Stimulated activated CD4-positive, alpha-beta T cell treated with anti-CD3 and anti-CD28 coated beads, TNF-alpha, amount 100 ng/mL, for 48 hours (primary cell): ENCODE measurements at places on chromosomes 1 and 21.

DNA sequence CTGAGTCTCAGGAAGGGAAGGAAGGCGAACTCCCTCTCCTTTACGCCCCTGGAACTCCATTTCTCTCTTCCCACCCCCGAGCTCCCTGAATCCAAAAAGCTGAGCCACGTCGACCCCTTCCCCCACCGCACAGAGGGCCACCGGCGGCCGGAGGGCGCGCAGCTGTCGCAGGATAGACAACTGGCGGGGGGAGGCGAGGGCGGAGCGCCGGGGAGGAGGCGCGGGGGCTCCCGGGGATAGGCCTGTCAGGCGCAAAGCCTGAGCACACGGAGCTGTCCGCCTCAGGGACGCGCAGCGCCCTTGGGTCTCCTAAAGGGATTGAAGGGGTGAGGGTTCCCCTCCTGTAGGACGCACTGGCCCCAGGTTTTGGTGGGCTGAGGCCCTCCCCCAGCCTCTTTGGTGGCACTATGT is 752 bp upstream of the ACTA1 start:
- DNase-seq: no peak

GRCh38 chr1:15272009-15272781 is 25.2 kb downstream of the FHAD1 start:
- peak; percentile 14 for DNase-seq

DNA sequence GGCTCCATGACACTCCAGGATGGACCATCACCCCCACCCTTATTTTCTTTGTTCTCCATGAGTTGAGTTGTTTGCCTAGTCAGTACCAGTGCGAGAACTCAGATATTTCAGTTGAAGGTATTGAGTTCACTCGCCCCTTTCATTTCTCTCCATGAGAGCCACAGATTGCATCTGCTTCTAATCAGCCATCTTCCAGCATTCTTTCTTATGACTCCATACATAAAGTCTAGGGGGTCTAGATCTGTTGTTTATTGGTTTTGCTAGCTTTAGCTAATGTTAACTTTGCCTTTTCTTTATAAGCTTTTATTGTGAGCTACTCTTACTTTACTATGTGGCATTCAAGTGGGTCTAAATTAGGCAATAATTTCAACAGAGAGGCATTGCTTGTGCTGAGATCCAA is 71.6 kb upstream of the PDC start:
- DNase-seq: no peak

DNA sequence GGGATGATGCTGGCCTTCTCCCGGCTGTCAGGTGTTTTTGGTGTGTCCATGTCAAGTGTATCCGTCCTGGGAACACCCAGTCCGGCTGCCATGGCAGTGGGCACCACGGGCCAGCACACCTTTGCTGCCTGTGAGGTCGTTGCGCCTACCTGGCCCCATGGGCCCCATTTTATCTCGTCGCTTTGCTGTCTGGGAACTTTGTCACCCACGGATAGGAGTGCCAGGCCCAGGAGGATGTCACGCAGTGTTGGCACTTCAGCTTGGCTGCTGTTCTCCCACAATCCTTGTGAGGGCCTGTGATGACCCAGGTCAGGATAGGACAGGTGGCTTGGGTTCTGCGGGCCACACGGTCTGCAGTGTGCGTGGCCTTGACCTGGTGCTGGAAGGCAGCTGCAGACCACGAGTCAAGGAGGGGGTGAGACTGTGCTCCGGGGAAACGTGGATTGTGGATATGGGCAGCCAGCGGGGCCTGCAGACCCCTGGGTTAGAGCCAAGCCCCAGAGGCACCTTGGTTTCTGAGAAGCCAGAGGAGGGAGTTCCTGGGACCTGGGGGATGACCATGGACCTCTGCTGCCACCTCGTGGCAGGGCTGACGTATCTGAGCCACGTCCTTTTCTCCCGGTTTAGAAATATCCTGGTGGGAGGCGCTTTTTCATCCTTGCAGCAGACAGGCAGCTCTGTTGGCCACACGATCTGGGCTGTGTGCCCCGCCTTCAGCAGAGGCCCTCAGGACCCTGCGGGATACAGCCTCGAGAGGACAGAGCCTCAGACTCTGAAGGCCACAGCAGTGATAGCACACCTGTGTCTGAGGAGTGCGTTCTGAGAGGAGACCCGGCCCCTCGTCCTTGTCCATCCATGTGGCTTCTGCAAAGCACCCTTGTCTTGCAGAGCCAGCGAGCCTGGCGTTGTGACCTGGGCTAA is 161.1 kb upstream of the COL6A1 start:
- peak; percentile 64 for DNase-seq

GRCh38 chr1:113040718-113041412 is 32.1 kb upstream of the LRIG2 start:
- no peak for DNase-seq
